ENCODE measurements at places on chromosomes 16 and 17.
A peak's percentile ranks its signal among the peaks of the same experiment; 100 is the strongest.

- peak; percentile 20 for DNase-seq
These were observed 23.4 kb upstream of the SREBF1 start for GRCh38 chr17:17859909-17860765.

DNA sequence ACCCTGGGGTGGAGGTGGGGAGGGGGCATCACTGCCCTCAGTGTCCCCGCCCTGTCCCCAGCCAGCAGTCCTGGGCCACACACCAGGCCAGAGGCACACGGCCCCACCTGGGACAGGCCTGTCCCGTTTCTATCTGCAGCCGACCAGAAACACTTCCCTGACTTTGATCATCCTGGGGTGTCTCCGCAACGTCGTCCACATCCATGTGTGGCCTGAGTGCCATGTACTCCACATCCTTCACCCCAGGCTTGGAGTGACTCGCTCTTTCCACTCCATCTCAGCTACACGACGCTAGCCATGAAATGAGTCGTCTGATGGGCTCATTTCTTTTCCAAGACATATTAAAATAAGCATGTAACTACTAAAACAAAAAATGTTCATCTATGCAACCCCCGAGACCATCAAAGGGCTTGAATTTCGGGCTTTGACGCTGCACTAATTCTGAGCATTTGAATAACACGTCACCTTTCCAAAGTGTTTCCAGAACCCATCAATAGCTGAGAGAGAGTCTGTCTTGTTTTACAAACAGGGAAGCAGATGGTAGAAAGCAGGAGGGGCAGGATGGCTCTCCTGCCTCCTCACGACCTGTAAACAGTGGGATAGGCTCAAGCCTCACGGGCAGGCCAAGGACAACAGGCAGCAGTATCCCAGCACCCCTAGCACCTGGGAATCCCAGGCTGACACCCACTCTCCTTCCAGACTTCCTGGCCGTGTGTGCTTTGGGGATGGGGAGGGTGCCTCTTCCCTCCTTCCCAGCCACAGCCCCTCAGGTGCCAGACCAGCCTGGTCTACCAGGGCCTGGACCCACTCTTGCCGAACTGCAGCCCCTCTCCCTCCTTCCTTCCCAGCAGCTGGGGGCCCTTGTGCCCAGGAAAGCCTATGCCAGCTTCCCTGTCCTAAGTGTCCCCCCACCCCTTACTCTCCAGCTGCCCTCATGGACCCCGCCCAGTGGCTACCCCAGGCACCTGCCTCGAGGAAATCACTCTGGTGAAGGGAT is 20.0 kb upstream of the RASD1 start:
- no peak for DNase-seq

DNA sequence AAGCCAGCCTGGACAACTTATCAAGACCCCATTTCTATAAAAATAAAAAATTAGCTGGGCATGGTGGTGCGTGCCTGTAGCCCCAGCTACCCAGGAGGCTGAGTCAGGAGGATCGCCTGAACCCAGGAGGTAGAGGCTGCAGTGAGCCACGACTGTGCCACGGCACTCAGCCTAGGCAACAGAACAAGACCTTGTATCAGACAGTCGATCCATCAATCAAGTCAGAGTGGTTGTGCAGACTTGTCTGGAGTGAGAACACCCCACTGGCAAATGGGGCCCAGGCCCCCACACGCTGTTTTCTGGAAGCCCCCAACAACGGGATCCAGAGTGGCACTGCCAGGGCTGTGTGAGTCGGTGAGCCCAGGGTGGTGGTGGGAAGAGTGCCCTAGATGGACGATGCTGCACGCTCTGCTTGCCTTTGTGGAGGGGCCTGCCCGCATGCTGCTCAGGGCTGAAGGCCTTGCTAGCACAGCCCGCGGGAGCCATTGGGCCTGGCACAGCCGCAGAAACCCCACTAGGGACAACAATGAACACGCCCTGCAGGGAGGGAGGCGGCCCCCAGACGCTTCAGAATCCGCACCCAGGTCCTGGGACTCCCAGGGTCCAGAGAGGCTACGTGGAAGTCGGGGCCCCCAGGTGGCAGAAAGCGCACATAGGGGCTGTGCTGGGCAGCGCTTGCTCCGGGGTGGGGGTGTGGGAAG is 80.1 kb upstream of the GNG13 start:
- DNase-seq, result no peak

- peak; percentile 72 for DNase-seq
These were observed 289.4 kb downstream of the SEC14L1 start for GRCh38 chr17:77429969-77430752.

DNA sequence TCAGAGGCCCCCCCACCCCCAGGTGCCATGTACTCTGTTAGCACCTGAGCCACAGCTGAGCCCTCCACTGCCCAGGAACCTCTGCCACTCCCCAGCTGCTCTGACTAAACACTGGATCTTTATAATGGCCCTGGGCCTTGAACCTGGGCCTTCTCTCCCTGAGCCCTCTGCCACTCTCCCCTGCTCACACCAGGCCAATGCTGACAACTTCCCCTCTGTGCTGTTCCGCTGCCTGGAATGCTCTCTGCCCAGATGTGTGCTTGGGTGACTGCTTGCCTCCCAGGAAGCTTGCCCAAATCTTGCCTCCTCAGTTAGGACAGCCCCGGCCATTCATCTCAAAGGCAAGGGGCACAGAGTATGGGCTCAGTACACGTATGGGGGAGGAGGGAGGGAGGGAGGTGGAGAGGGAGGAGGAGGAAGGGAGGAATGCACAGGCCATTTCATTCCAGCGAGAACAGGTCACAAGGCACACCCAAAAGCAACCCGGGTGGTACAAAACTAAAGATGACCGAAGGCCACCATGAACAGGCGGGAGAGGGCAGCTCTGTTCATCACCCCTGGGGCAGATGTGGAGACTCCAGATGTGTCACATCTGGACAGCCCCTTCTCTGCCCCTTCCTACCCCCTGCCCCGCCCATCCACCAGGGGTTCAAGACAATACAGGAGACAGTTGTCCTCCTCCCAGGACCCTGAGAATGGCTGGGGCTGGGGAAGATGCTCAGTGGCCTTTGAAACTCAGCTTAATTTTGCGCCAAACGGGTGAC is 15.3 kb upstream of the TNFRSF13B start:
- no peak for DNase-seq
